ENCODE measurements at places on chromosomes 7 and 10. TPM values are rescaled to one million over a fixed set of nuclear protein-coding genes. Genes with fewer than 3 reads are reported as not detected.

Gene MDFIC
- total RNA-seq, result 55.0 TPM

Gene SLC29A3
- 8.1 TPM for total RNA-seq

GRCh38 chr7:134891696-134892678 lies 94.3 kb upstream of the AGBL3 start:
- DNase-seq, result no peak

Gene SPAM1
- not detected for total RNA-seq
